Suprapubic skin (tissue), 4 donors: ENCODE measurements at places on chromosomes 2 and 18. TPM values are rescaled to one million over a fixed set of nuclear protein-coding genes. Genes with fewer than 3 reads are reported as not detected.

DNA sequence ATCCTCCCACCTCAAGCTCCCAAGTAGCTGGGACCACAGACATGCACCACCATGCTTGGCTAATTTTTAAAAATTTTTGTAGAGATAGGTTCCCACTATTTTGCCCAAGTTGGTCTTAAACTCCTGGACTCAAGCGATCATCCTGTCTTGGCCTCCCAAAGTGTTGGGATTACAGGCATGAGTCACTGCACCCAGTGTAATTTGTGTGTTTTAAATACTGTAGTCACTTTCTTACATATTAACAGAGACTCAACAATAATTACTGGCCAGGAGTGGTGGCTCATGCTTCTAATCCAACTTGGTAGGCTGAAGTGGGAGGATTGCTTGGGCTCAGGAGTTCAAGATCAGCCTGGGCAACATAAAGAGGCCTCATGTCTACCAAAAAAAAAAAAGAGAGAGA is 293.0 kb downstream of the RDH14 start:
- DNase-seq, result no peak

DNA sequence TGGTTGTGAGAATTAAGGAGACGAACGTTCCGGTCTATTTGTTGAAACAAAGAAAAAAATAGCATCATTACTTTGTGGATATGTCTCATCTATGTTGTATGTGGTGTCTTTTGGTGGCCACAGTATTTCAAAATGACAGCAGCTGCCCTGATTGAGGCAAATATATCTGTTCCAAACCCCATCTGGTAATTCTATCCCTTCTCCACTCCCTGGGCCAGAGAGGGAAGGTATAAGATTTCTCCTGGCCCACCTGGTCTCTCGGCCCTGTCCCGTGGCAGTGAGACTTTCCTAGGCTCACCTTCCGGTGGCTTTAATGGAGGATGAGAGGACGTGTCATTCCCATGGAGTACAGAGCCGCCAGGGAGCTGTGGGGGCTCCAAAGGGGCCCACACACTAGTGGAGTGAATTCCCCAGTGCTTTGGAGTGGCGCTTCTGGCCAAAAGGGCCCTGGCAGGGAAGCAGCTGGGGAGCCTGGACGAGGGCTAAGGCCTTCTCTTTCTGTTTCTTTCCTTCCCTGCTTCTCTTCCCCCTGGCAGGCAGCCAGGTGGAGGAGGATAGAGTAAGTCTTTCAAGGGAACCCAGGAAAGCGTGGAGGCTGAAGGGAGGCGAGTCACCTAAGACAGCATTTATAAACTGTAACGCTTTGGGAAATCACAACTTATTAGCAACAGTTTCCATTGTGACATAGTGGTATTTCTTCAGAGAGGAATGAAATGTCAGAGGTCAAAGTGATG is 5.6 kb downstream of the FOSL2 start:
- no peak for DNase-seq

DNA sequence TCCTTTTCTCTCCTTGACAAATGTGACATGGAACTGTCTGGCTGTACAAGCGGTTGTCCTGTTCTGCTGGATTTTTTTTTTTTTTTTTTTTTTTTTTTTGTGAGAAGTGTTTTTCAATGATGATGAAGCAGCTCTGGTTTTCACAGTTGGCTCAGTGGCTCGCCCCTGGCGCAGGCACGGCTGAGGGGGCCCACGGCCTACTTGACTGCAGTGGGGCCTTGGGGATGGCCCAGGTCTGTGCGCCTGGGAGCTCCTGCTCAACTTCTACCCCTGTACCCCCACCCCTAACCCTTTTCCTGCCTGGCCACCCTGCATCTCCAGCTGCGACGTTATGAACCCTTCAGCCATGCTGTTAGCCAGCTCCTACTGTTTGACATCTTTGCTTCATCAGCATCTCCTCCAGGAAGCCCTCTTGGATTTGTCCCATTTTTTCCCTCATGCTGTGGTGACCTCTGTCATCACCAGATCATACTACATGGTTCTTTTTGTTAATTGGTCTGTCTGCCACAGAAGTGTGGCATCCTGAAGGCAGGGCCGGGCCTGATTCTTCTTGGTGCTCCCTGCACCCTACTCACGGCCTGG is 167.9 kb downstream of the INHBB start:
- no peak for DNase-seq

- no peak for DNase-seq
Measured at GRCh38 chr2:63596401-63596883, 7.7 kb downstream of the MDH1 start.

Gene CRYGD
- total RNA-seq, result not detected
